ENCODE measurements at places on chromosomes 7 and 10.
A peak's percentile ranks its signal among the peaks of the same experiment; 100 is the strongest.

- DNase-seq = no peak
Measured at GRCh38 chr10:33498391-33498891, 164.0 kb upstream of the NRP1 start.

GRCh38 chr10:76993213-76993612, 644.4 kb downstream of the KCNMA1 start:
- DNase-seq = no peak

- no peak for DNase-seq
Measured at GRCh38 chr10:3150961-3151360, 21.6 kb downstream of the PITRM1 start.

- DNase-seq = no peak
Measured at GRCh38 chr10:28981007-28981406, 303.7 kb downstream of the BAMBI start.

DNA sequence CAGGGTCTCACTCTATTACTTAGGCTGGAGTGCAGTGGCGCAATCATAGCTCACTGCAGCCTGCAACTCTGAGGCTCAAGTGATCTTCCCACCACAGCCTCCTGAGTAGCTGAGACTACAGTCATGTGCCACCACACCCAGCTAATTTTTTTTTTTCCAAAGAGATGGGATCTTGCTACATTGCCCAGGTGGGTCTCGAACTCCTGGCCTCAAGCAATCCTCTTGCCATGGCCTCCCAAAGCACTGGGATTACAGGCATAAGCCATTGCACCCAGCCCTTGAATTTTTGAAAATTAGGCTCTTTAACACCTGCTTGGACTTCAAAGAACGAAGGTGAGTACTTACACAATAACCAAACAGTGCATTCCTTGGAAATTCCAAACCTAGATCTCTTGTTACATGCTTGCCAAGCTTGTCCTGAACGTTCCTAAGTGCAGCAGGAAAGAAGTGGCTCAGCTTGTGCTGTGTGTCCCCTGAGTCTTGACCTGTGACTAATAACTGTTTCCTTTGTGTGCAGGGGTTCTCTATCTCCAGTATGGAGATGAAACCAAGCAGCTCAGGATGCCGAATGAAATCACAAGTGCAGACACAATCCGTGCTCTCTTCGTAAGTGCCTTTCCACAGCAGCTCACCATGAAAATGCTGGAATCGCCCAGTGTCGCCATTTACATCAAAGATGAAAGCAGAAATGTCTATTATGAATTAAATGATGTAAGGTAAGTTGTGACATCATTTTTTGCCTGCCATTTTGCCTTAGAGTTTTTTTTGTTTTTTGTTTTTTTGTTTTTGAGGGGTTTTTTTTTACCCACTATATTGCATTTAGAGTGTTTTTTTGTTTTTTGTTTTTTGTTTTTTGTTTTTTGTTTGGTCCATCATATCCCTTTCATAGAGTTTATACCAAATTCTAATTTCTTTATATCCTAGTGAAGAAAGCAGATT, 223.8 kb downstream of the KIAA1217 start:
- no peak for DNase-seq

- DNase-seq = no peak
Measured at GRCh38 chr10:5817322-5818047, 4.3 kb upstream of the GDI2 start.

DNA sequence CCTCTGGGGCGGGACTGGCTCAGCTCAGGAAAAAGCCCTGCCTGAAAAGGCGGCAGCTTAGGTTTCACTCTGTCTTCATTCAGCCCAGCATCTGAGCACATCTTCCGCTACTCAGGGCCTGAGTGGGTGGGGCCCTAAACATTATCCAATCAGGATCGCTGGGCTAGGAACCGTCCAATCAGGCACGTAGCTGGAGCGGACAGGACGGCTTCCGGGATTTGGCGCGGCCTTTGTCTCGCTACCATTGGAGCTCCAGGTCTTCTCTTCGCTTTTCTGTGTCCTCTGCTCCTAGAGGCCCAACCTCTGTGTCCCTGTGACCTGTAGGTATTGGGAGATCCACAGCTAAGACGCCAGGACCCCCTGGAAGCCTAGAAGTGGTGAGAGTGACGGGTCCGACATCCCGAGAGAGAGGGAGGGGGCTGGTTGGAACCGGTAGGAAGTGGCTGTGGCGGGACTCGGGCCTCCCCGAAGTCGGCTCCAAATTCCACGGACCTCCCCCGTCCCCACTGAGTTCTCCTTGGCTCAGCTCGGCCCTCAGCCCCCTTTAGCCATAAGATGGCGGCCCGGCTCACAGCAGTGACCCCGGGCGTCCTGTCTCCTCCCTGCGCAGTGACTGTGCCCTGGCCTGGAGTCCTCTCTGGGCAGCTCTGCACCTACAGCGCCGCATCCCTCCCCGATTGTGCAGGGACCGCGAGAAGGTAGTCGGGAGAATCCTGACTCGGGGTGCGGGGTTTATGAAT, 99.1 kb downstream of the ZNF680 start:
- no peak for DNase-seq

DNA sequence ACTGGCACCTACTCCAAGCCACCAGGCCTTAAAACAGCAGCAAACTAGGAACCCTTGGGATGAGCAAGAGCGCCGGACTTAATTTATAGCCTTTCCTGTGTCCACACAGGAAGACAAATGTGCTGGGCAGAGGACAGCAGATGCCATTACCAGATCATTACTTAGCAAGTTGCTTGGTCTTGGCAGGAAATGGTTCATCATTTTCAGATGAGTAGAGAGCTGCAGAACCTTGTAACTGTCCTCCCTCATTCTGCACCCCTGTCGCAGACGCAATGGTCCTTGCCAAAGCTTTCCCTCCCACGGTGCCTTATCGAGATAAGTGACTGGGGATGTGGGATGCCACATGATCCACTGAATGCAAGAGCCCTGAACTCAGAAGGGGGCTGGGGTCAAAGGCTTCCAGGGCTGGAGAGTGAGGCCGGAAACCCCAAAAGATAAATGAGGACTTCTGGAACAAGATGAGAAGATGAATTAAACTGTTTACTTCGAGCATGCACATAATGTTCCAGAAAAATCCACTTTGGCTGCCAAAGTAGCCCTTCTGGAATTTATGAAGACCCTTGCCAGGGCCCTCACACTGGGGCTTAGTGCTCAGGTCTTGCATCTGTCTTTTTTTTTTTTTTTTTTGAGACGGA, 145.6 kb upstream of the ZNF32 start:
- no peak for DNase-seq

DNA sequence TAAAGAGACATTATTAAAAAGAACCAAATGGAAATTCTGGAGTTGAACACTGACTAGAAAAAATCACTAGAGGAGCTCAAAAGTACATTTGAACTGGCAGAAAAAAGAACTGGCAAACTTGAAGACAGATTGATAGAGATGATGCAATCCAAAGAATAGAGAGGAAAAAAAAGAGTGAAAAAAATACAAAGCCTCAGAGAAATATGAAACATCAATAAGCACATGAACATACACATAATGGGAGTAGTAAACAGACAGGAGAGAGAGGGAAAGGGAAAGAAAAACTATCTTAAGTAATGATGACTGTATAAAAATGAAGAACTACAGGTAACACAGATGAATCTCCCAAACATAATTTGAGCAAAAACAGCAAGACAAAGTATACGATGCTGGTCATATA, 61.1 kb downstream of the CNOT4 start:
- no peak for DNase-seq

DNA sequence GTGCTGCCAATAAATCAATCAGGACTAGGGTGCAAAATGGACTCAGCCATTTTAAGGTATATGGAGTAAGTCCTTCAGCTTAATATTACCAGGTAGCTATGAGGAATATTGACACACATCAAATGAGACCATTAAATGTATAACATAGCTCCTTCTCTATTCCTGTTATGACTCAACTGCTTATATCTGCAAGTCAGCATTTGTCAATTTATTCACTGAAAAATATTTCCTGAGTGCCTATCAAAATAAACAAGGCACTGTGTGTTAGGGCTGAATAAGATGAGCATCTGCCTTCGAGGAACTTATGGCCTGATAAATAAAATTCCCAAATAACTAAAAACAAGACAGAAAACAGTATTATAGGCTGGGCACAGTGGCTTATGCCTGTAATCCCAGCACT, 113.8 kb downstream of the CDK6 start:
- no peak for DNase-seq

DNA sequence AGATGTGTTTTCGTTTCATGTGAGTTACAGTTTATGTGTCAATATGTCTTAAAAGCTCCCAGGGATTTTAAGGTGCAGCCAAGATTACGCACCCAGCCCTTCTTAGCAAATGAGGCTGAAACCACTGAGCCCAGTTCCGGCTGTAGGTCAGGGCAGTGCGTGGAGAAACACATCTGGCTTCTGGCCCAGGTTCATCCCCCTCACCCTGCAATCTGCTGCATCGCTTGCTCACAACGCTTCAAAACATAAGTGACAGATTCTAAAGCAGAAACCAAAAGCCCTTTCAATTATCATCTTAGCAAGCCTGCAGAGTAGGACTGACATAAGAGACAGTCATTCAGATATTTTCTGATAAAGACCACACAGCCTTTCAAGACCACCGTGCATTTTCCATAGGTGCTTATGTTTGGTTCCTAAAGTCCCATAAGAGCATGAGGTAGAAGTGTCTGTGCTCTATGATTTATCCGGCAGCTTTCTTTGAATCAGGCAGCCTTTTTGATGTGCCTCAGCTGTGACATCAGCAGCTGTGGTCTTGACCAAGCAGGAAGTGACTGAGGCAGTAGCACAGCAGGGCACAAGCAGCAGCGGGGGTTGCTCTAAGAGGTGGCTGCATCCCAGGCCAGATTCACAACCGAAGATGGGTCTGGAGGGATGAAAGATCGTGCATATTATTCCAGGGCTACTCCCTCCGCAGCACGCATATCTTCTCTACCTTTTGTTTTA, 72.1 kb upstream of the LYZL2 start:
- DNase-seq = peak; percentile 15

DNA sequence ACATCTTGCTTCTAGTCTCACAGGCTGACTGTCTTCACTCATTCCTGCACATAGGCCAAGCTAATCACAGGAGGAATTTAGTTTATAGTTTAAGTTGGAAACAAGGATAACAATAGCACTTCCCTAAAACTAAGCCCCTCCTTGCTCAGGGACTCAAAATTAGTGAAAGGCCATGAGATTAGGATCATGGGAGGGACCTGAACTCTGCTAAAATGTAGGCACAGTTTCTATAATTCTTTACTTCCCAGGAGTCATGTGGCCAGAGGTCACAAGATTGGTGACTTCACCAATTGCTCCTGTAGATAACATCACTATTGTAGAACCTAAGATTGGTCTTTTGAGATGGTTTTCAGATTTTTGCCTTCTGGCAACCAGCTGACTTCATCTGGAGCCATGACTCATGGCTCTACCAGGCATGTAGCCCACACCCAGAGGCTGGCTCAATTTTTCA, 14.8 kb upstream of the UPP1 start:
- DNase-seq = no peak

DNA sequence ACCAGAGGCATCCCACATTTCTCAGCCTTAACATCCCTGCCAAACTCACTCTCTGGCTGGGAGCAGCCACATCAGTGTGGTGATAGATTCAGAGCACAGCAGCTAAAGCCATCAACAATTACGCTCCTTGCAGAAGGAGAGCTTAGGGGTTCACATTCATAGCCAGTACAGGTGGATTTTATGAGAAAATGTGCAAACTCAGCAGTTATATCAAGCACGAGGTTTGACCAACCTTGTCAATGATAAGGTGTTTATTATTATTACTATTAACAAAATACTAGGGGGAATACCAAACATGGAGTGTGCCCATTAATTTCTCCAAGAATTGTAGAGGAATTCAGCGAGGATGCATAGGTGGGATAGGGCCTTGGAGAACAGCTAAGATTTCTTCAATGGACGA, 362.3 kb downstream of the WDR11 start:
- no peak for DNase-seq

DNA sequence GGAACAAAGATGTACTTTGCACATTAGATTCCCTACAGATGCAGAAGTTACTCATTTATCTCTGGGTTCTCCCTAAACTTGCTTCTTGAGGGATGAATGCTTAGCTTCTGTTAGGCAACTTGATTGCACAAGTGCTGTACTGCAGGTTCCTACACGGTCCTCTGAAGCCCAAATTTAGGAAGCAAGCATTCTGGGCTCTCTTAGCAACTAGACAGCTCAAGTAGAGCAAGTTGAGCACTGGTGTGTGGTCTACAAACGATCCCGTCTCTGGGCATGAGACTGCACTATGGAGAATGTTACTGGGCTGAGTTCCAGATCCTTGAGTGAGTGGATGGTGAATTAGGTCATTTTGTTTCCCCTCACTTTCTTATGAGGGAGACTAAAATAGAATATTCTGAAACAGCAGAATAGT, 14.3 kb downstream of the SEMA3D start:
- DNase-seq = no peak

GRCh38 chr7:128071376-128071775, 40.1 kb upstream of the LRRC4 start:
- no peak for DNase-seq

GRCh38 chr10:127587668-127588365, 38.7 kb downstream of the NPS start:
- DNase-seq = no peak

DNA sequence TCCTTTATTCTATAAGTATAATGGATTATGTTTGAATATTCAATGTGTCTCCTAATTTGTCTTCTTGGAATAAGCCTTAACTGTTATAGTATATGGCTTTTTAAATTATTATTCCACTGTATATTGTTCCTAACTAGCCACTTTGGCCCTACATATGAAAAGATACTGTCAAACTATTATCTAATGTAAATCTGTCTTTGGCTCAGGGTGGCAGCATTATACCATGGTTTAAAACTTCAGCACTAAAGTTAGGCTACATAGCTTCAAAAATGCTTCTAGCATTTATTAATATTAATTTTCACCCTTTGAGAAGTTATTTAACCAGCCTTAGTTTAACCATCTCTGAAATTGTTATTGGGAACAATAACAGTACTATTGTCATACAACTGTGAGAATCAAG, 543.1 kb upstream of the MBL2 start:
- DNase-seq = no peak

DNA sequence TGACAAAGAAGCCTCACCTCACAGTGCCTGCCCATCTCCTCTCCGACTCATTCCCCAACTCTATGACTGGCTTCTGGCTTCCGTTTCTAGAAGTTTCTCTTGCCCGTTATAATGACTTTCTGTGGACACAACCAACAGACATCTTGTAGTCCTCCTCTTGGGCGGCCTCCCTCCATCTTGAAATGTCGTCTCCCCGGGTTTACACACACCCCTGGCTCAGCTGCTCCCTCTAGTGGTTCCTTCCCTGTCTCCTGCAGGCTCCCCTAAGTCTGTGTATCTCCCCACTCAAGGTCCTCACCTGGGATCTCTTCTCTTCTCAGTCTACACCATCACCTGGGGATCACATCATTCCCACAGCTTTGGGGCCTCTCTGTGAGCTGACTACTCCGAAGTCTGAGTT, 123.4 kb upstream of the NEBL start:
- DNase-seq = peak; percentile 47

- no peak for DNase-seq
Measured at GRCh38 chr7:106257752-106258151, 27.0 kb downstream of the NAMPT start.

- DNase-seq = no peak
Measured at GRCh38 chr7:90453259-90453891, 16.1 kb upstream of the PTTG1IP2 start.
